ENCODE measurements at places on chromosomes 3 and 15.
A peak's percentile ranks its signal among the peaks of the same experiment; 100 is the strongest.

DNA sequence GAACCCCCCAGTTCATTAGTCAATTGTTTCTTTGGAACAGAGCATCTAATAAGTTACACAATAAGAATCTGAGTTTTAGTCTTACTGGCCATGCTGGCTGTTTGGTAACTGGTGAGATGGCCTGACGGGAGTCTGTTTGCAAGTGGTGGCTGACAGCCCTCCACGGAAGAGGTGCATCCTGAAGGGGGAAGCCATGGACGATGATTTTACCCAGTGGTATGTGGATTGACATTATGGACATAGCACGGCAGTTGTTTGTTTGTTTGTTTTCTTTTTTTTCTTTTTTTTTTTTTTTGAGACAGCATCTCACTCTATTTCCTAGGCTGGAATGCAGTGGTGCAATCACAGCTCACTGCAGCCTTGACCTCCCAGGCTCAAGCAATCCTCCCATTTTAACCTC lies 156.0 kb downstream of the RPLP1 start:
- DNase-seq = no peak

DNA sequence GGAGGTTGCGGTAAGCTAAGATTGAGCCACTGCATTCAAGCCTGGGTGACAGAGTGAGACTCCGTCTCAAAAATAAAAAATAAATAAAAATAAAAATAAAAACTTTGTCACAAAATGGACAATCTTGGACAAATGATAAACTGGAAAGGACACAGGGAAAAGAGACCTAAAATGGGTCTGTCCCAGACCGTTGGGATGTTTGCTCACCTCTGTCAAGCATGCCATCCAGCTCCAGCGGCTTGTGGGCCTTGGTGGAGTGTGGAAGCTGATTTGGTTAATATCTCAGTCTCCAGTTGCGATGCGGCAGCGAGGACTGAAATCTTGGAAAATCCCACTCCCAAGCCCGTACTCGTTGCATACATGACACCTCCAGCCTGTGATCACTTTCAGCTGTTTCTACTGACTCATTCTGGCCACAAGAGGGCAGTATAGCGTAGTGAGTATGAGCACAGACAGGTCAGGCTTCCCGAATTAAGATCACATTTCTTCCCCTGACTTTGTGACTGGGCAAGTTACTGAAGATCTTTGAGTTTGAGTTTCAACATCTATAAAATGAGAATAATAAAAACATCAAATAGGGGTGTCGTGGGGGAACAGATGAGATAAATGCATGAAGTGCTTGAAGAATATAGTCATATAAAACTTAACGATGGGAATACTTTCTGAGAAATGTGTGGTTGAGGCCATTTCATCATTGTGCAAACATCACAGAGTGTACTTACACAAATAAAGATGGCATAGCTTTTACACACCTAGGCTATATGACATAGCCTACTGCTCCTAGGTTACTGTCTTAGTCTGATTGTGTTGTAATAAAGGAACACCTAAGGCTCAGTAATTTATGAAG lies 19.6 kb upstream of the MOBP start:
- DNase-seq = peak; percentile 81

DNA sequence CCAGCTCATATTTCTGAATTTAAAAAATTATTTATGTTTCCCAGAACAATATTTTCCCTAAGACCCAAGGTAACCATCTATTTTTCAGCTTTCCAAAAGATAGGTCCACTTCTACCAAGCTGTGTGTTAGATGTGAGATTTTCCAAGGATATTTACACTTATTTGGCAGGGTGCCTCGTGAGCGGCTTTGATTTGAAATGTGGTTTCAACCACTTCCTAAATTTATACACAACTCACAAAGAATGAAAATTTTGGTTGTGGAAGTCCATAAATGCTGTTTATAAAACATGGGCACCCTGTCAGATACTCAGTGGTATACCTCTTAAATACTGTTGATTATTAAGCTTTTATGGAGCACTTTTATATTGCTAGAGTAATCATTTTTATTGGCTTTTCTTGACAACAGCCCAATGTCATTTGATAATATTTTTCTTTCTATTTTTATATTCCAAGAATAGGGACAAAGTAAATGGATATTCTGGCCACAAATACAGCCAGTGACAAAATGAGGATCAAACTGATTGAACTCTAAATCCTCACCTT lies 57.6 kb downstream of the GAP43 start:
- DNase-seq = no peak

DNA sequence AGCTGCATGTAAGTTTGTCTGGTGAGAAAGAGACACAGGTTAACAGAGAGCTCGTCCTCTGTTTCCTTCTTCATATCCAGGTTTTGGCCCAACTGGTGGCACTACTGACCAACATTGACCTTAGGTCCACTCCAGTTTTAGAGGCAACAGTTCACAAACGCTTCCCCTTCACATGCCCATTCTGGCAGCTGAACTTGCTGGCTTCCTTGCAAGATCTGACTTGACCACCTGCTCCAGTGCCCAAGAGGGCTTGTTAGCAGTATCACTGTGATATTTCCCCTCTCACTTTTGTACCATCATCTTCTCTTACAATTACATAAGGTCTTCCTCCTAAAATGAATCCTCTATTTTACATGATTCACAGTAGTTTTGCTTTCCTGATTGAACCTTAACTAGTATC lies 71.3 kb downstream of the CNTN6 start:
- no peak for DNase-seq

GRCh38 chr15:33675246-33675645 lies 293.1 kb upstream of the CHRM5 start:
- peak; percentile 55 for DNase-seq

- no peak for DNase-seq
Measured at GRCh38 chr15:22786868-22787698, 639 bp downstream of the NIPA1 start.

DNA sequence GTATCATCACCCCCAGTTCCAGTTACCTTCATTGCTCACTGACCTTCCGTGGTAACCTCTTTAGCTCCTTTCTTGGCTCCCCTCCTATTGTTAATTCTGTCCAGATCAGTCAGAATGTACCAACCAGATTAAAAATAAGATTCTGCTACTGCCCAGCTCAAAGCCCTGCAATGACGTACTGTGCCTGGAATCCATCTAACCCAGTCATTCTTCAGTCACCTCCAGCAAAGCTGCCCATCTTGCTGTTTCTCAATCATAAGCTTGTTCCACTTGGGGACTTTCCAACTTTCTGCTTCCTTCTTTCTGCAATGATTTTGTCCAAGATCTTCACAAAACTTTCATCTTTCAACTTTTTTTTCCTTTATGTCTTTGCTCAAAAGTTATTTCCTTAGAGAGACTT lies 512.0 kb upstream of the ZNF385D start:
- DNase-seq = no peak

- no peak for DNase-seq
Measured at GRCh38 chr3:145058483-145058882, 1086.9 kb downstream of the DIPK2A start.

DNA sequence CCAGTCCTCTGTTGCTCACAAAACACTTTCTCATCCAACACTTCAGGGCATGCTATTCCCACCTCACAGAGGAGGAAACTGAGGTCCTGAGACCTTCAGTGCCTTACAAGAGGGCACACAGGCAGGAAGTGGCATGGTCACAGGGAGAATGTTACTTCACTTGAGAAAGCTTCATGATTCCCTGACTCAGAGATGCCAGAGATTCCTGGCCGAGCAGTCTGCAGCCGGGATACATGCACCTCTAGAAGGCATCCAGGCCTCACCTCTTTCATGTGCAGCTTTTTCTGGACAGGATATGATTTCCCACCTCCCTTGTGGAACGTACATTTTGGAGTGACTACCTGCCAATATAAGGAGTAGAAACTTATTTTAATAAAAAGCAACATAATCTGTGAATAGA lies 2.8 kb upstream of the SST start:
- no peak for DNase-seq

- DNase-seq = no peak
Measured at GRCh38 chr3:118075873-118076272, 958.8 kb downstream of the IGSF11 start.

- no peak for DNase-seq
Measured at GRCh38 chr15:66644869-66645268, 57.2 kb upstream of the SMAD6 start.

DNA sequence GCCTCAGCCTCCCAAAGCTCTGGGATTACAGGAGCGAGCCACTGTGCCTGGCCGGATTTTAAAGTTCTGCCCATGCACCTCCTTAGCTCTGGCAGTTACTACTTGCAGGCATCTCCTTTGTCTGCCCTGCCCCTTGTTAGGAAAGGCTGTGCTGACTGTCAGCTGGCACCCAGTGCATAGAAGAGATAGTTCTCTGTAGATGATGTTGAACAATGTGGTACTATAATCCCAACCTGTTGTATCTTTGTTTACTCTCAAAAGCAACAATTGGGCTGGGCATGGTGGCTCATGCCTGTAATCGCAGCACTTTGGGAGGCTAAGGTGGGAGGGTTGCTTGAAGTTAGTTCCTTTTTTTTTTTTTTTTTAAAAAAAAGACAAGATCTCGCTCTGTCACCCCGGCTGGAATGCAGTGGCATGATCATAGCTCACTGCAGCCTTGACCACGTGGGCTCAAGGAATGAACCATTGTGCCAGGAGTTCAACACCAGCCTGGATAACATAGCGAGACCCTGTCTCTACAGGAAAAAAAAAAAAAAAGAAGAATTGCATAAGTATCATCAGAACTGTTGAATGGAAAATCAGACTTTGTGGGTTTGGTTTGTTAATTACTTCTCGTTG lies 30.6 kb downstream of the FLNB start:
- no peak for DNase-seq

DNA sequence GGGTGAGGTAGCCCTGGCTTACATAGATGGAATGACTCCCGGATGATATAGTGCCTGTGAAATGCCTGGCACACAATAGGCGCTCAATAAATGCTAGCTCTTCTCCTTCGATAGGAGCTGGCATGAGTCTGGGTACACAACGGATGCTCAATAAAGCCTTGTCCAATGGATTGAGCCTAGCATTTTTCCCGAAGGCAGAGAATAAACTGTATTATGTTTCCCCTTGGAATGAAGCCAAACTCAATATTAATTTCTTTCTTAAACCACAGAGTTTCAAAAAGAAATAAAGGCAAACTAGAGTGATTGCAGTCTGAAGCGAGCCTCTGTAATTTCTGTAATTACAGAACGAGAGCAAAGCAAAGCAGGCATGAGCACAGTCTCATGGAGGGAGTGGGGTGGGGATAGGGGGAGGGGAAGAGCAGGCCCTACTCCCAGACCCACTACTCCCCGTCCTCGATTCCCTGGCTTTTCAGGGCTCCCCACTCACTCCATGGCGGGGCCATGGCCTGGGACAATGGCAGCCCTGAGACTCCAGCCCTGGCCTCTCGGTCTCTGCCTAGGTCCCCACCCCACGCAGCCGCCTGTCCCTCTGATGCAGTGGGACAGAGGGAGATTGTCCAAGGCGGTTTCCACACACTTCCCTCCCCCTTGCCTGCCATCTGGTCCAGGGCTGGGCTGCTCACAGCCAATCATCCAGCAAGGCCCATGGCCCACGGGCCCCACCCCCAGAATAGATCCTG lies 18.0 kb downstream of the SLC6A1 start:
- DNase-seq = no peak

- no peak for DNase-seq
Measured at GRCh38 chr15:65132878-65133547, 595 bp downstream of the PDCD7 start.

- DNase-seq = no peak
Measured at GRCh38 chr3:38528457-38528856, 32.3 kb downstream of the EXOG start.

GRCh38 chr3:24937228-24937627 lies 442.6 kb upstream of the THRB start:
- no peak for DNase-seq

DNA sequence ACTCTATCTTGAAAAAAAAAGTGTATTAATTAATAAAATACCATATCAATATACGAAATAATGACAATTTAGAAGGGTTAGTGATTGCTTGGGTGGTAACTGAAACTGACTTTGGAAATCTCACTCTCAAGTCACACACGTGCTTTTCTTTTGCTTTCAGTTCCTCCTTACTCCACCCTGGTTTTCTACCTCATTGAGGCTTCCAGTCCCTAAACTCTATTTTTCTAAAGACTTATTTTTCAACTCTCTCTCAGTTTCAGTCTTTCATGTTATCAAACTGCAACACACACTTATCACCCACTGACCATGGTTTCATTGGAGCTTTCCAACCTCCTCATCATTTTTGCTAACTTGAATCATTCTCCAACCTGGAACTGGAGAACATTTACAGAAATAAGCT lies 23.5 kb downstream of the IL12A start:
- DNase-seq = no peak

DNA sequence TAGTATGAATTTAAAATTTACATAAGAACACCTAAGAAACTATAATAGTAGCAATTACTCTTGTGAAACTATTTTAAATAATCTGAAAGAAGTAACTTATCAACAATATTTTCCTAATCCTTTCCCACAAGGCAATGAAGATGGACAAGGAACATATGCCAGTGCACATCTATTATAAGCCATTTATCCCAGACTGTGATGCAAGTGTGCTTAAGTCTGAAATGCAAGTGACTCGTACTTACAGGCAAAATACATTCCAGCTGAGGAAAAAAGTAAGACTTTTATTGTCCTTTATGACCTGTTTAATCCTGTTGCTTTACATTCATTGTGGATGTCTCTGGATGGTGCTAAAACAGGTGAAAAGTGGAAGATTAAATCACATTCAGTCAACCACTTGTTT lies 709.4 kb downstream of the ZNF385D start:
- no peak for DNase-seq

DNA sequence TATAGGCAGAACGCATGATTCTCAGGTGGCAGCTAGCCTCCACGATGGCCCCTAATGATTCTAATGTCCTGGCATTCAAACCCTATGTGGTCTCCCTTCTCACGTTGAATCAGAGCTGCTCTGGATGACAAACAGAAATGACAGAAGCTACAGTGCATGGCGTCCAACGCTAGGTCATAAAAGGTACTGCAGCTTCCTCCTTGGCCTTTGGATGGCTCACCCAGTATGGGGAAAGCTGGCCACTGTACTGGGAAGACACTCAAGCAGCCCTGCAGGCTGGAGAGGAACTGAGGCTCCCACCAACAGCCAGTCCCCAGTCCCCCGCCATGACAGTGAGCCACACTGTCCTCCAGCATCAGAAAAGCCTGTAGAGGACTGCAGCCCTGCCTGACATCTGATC lies 286.3 kb downstream of the FAM43A start:
- no peak for DNase-seq

DNA sequence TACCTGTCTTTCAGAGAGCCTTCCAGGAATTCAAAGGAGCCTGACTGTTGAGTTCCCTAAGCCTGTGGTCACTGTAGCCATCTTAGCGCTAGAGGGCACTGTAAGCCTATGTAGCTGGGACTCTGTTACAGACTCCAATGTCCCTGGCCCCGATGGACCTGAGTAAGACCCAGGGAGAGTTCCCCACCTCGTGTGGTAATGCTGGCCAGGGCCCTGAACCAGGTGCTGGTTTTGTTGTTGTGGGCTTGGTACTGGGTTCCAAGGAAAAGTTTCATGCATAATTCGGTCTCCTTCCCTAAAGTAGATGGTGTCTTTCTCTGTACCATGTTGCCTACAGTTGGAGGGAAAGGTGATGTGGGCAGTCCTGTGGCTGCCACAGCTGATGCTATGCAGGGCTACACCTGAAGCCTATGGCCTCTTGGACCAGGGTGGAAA lies 32.4 kb downstream of the CDAN1 start:
- peak; percentile 77 for DNase-seq

GRCh38 chr15:68330416-68330815 lies 52.9 kb downstream of the FEM1B start:
- DNase-seq = no peak

- no peak for DNase-seq
Measured at GRCh38 chr3:168085491-168086119, 10.1 kb downstream of the GOLIM4 start.

GRCh38 chr3:126035362-126036050 lies 48.4 kb downstream of the SLC41A3 start:
- DNase-seq = no peak

GRCh38 chr3:76756577-76756976 lies 283.3 kb upstream of the ROBO2 start:
- no peak for DNase-seq

All from hematopoietic multipotent progenitor cell treated with erythropoietin and hydrocortisone succinate and interleukin-3 and kit ligand, for 17 days (in vitro differentiated cells).